Esophagus muscularis mucosa (tissue), 4 donors: ENCODE measurements at places on chromosomes 1 and 21. TPM values are rescaled to one million over a fixed set of nuclear protein-coding genes. Genes with fewer than 3 reads are reported as not detected.
A peak's percentile ranks its signal among the peaks of the same experiment; 100 is the strongest.

Gene BRINP3
- total RNA-seq, result 3.5 TPM

Gene FNDC7
- total RNA-seq, result not detected

Gene OR2AK2
- not detected for total RNA-seq

Gene CFAP126
- not detected for total RNA-seq

Gene VHLL
- not detected for total RNA-seq

Gene ACAP3
- 52.0 TPM for total RNA-seq

Gene STYXL2
- total RNA-seq, result not detected

Gene C8B
- total RNA-seq, result not detected

DNA sequence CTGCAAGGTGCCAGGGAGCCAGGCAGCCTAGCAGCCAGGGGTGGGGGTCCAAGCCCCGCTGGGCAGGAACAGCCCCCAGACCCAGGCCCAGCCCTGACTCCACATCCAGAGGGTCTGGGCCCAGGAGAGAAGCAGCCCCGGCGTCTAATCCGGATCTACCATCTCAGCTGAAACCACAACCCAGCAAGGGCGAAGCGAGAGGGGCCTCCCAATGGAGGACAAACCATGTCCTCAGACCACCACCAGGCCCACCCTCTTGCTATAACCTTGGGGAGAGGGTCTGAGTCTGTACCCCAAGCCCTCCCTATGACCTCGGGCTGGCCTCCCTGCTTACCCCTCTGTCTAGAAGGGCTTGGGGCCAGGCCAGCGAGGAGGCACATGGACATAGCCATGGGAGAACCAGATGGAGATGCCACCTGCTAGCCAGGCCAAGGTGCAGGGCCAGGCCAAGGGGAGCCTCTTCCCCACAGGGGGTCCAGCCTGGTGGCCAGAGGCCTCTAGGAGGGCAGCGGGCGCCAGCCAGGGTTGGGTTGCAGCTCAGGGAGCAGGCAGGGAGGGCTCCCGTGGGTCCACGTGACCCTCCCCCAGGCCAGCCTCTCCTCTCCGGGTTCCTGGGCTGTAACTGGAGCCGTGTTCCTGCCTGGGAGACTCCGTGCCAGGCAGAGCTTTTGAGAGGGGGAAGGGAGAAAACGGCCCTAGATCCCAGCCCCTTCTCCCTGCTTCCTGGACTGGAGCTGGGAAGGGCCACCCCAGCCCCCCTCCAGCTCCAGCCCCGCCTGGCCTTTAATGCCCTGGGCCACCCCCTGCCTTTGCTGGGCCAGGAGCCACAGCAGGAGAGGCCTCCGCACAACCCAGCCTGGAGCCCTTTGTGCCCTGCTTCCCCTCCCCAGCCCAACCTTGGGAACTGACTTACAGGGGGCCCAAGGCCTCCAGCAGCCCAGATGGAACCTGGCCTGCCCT lies 2.5 kb downstream of the WNT9A start:
- DNase-seq, result no peak

DNA sequence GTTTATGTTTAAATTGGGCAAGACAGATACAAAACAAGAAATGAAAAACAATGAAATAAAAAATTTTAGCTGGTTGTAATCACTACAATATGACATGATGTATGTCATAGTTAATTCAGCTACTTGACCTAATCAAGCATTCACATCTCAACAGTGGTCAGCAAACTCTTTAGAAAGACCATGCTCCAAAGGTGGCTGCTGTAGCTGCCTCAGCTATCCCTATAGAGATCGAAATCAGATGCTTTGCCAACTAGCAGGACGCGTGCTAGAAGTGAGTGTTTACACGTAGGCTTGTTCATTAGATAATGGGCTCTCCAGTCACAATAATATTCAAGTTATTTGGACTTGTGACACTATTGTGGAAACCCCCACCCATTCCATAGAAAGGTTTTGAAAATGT lies 25.9 kb downstream of the RGS5 start:
- DNase-seq, result no peak

DNA sequence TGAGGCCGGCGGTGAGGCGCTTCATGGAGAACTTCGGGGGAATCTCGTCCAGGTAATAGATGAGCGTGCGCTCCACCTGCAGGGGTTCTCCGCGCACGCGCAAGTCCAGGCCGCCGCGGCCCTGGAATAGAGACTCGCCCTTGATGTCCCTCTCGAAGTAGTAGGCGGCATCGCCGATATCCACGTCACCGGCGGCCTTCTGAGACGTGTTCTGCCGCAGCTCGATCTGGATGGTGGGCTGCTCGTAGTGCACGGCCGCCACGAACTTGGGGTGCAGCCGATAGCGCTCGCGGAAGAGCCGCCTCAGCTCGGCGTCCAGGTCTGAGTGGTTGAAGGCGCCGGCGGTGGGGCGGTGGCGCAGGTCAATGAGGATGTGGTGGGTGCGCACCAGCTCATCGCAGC lies 726 bp downstream of the TACSTD2 start:
- no peak for DNase-seq

GRCh38 chr1:219042769-219043168 lies 130.9 kb upstream of the LYPLAL1 start:
- no peak for DNase-seq

GRCh38 chr1:24635195-24635843 lies 7.8 kb upstream of the SRRM1 start:
- DNase-seq, result no peak

DNA sequence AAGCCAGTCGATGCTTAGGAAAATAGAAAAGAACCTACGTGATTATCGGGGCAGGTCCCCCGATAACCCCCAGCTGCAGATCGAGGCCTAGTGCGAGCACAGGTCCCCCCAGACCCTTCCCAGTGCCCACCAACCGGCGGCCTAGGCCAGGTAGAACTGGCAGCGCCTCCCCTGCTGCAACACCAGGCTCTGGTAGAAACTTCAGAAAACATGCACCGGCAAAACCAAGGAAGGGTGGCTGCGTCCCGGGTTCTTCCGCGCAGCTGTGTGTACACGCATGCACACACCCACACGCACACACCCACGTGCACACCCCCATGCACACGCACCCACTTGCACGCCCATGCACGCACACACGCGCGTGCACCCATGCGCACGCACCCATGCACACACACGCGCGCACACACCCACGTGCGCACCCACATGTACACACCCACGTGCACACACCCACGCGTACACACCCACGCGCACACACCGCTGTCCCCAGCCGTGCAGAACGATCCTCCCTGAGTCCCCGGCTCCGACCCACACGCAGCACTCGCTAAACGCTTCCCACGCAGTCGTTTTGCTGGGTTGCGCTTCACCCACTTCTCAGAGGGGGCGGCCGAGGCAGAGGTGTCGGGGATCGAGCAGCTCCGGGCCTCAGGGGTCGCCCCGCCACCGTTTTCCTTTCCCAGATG lies 5.2 kb downstream of the TSPEAR start:
- DNase-seq, result no peak

DNA sequence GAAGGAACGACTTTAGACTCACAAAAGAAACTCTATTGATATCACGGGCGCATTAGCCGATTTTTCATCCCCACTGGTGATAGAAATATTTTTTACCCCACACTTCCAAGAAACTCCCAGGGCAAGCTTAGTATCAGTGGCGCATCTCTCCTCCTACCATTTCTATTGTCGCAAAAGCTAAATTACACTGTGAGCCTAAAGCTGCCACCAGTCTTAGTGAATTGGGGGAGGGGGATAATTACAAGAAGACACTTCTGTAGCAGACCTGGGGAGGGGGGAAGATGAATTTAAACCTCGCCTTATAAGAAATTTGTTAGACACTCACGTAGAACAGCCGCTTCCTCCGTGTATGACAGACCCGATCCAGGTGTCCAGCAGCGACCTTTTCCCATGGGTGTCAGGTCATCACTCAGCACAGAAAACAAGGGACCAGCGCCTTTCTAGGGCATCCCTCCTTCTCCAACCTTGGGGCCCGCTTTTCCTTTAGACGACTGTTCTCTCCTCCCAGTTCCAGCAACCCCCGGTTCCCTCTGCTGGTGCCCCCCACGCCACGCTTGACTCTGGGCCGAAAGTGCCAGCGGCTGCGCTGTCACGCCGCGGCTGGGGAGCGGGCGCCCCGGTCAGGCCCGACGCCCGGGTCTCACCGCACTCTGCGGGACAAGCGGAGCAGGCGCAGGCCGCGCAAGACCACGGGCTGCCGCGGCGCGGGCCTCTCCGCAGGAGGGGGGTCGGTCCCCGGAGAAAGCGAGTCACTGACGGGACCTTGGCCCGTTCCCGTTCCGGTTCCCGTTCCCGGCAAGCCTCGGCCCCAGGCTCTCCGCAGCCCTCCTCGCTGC lies 821 bp downstream of the PHC2 start:
- no peak for DNase-seq

DNA sequence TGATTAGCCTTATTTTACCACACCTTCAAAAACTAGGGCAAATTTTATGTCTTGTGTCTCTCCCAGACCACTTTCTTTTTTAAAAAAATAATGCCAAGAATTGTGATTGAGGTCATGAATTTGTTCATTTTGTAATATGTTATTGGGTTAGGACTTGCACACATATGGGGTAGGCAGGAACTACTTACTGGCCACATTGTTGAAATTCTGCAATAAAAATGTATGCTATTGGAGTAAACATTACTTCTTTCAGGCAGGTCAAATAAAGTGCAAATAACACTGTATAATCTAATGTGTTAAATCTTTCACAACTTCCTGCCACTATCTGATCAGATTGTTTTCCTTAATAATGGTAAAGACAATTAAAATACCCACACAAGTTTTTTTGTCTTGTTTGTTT lies 166.6 kb upstream of the COL11A1 start:
- DNase-seq, result no peak

DNA sequence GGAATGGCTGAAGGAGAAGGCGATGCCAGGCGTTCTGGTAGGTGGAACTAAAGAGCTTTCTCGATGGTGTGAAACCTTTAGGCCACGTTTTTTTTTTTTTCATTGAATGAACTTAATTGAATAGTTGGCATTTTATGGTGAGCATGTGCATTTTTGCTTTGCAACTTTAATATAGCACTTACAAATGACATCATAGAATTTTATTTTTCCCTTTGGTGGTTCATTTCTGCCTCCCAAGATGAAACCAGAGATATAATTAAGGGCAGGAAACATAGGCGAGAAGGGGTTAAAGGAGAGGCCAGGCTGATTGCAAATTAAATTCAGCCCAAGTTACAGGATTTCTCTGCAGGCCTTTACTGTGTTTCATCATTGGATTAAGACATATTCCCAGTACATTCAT lies 85.5 kb upstream of the L1TD1 start:
- DNase-seq, result no peak

DNA sequence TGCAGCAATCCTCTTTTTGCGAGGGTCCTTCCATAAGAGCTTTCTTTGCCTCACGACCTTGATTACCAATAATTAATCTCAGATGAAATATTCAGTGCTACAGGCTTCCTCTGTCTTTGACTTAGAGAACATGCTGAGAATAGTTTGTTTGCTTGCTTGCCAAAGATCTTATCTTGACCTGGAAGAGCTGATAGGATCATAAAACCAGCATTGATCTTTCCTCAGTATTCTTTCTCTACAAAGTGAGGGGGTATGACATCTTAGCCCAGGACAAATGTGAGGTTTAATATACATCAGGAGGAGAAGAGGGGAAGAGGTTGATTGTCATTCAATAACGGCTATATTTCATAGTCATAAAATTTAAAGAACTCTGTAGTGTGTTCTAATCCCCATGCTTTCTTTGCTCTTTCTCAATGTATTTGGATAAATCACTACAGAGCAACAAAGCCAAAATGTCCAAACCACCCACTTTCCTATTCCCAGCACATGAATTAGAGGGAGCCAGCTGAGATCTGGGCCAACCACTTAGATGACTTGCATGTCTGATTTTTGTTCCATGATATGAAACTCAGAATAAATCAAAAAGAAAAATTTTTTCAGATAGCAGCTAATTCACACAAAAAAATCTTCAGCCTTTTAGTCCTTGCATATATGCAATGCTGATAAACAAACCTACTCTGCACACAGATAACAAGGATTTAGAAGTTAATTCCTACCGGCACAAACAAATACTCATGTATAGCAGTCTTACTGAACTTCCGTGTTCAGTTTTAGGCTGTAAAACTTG lies 50.5 kb upstream of the IPO9 start:
- no peak for DNase-seq

DNA sequence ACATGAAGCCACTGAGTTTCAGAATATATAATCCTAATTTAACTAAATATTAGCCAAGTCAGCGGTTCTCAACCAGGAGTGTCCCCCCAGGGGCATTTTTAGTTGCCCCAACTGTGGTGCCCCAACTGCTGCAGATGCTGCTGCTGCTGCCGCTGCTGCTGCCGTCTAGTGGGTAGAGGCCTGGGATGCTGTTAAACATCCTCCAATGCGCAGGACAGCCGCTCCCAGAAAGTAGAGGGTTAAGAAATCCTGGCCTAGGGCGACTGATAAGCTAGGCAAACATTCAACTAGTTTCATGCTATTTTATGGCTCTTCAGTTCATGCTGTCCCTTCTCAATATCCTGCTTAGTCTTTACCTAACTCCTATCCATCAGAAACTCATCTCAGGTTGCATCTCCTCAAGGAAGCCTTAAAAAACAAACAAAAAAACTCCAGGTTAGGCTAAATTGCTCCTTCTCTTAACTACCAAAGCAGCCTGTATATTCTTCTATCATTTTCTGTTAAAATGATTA lies 9.9 kb upstream of the DCAF6 start:
- DNase-seq, result no peak

DNA sequence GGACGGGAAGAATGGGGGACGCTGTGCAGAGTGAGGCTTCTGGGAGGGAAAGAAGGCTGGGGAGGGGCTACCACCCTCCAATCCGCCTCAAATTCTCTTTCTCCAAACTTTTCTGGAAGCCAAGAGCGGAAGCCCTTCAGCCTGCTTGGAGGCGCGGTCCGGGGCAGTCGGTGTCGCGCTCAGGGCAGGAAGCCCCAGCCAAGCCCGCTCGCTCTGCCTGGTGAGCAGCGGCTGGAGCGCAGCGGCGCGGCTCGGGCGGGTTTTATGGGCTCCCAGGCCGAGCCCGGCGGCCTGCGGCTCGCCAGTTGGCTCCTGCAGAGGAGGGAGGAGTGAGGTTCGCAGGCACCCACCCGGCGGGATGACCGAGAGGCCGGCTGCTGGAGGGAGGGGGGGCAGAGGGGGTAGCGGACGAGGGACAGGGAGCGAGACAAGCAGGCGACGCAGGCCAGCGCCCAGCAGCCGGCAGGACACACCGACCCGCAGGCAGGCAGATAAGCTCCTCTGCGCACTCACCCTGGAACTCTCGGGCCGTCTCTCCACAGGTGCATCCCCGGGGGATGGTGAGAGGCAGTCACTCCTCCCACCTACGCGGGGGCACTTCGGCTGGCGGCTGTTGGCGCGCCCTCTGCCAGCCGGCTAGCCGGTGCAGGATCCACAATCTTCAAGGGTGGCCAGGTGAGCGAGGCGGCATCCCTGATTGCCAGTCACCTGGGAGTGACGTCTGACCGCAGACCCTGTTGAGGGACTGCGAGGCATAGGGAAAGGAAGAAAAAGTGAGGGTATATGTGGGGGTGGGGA lies at the start of gene AVPR1B:
TSS of gene AVPR1B (minus strand) at position 238 of the 798 bp plus-strand sequence. CDS start 498 bp downstream, outside the sequence.
- no peak for DNase-seq

- peak; percentile 21 for DNase-seq
Observed at GRCh38 chr1:59751801-59752200, 62.9 kb upstream of the HOOK1 start.
